ENCODE measurements at places on chromosomes 6 and 20.
A peak's percentile ranks its signal among the peaks of the same experiment; 100 is the strongest.

GRCh38 chr20:56689318-56689717 lies 60.2 kb downstream of the TFAP2C start:
- DNase-seq: peak; percentile 51

DNA sequence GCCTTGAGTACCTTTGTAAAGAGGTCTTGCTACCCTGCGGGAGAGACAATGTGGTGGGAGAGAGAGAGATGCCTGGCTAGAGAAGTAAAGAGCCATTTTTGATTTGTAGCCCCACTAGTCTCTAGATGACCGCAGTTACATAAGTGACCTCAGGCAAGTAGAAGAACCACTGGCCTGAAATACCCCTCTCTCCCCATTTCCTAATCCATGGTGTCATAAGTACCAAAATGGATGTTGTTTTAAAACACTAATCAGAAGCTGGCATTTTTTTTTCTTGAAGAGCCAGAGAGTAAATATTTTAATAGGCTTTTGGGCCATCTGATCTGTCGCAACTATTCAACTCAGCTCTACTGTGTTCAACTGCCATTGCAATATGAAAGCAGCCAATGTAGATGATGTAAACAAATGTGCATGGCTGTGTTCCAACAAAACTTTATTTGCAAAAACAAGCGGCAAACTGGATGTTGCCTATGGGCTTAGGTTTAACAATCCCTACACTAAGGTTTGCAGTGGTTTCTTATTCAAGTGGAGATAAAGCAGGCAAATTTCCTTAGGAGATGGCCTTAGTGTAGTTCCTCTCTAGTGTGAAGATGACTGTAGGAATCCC lies 36.5 kb downstream of the RARS2 start:
- no peak for DNase-seq

GRCh38 chr6:170434821-170435155 lies 118.3 kb downstream of the PSMB1 start:
- no peak for DNase-seq

DNA sequence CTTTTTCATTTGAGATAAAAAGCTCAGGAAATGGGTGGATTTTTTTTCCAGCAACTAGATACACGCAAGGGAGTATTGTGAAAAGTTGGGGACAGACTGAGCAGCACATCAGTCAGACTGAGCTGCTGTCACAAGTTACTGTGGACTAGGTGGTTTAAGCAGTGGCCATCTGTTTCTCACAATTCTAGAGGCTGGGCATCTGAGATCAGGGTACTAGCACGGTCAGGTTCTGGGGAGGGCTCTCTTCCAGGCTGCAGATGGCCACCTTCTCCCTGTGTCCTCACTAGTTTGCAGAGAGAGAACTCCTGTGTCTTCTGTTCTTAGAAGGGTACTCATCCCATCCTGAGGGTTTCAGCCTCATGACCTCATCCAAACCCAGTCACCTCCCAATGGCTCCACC lies 178.3 kb downstream of the SYNDIG1 start:
- DNase-seq: no peak

GRCh38 chr6:111714416-111715270 lies 109.0 kb upstream of the TRAF3IP2 start:
- DNase-seq: no peak

DNA sequence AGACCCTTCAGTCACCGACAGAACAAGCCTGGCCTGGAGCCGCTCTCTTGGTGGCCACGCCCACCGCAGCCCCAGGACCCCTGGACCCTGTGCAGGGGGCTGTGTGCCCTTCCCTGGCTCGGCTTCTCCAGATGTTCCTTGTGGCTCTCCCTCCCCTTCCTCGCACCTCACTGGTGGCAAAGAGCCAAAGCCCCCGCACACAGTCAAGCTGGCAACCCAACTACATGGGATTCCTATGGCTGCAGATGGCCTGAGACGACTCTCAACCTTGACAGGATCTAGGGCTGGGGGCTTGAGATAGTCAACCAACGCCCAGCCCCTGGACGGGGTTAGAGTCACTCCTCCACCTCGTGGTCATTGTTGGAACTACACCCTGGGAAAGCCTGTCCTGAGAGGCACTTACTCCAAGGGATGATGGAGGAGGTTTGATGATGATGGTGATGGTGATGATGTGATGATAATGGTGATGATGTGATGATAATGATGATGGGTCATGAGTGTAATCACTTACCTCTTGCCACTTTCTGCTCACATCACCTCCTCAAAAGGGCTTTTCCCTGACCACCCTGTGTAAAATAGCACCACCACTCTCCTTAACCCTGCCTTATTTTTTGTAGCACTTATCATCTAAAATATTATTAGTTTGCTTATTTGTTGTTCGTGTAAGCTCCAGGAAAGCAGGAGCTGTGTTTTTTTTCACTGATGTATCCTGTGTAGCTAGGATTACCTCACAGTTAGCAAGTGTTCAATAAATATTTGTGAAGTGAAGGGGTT lies 278.4 kb downstream of the LRFN2 start:
- peak; percentile 64 for DNase-seq

- DNase-seq: no peak
These were observed 295.5 kb upstream of the JARID2 start for GRCh38 chr6:14950103-14950969.

DNA sequence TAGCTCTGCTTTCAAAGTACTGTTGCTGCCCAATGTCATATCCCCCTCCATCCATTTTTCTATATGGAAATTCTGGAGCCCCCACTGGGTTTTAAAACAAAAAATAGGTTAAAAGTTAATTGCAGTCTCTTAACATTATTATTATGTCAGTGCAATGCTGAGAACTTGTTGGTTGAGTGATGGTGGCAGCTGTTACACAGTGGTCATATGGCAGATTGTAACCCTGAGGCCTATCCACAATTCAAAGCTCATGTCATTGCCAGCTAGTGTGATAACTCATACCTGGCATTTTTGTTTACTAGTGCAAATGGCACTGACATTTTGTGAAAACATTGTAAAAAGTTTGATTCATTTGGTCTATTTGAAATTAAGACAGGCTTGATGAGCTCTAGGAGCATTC lies 305.7 kb upstream of the FLRT3 start:
- DNase-seq: no peak
